Bronchus fibroblast of lung (primary cell): ENCODE measurements at places on chromosomes 1 and 21. TPM values are rescaled to one million over a fixed set of nuclear protein-coding genes. Genes with fewer than 3 reads are reported as not detected.

The ATP6V1G3 gene
- total RNA-seq: not detected in 2 replicates

The RGSL1 gene
- not detected in 2 replicates for total RNA-seq

The WDR3 gene
- total RNA-seq: 18.7 and 20.3 TPM in 2 replicates

The IGFN1 gene
- total RNA-seq: not detected in 2 replicates

The AMY1B gene
- total RNA-seq: not detected in 2 replicates

The ENO1 gene
- 2,519 and 2,660 TPM in 2 replicates for total RNA-seq

The SPRR1A gene
- total RNA-seq: not detected in 2 replicates

The MANEAL gene
- 0.17 and 0.30 TPM in 2 replicates for total RNA-seq

The AVPR1B gene
- total RNA-seq: not detected in 2 replicates

The PLA2G2F gene
- not detected in 2 replicates for total RNA-seq

The BRINP3 gene
- under 0.01 TPM in 1 of 2 replicates, not detected in the other for total RNA-seq

The SPATA46 gene
- not detected in 2 replicates for total RNA-seq

The ANKRD34A gene
- 0.59 and 1.3 TPM in 2 replicates for total RNA-seq

The ITPKB gene
- total RNA-seq: 3.1 and 3.7 TPM in 2 replicates

The SLAMF6 gene
- total RNA-seq: not detected in 2 replicates

The ST6GALNAC3 gene
- total RNA-seq: 1.5 and 3.6 TPM in 2 replicates

The SHISAL2A gene
- total RNA-seq: not detected in 2 replicates

The KRTAP7-1 gene
- not detected in 2 replicates for total RNA-seq

The LDLRAD1 gene
- not detected in 2 replicates for total RNA-seq

The NT5C1A gene
- total RNA-seq: not detected in 2 replicates

The CCDC17 gene
- under 0.01 and 0.15 TPM in 2 replicates for total RNA-seq

The SPATA45 gene
- not detected in 2 replicates for total RNA-seq

The CFHR3 gene
- not detected in 2 replicates for total RNA-seq

The IL20 gene
- total RNA-seq: not detected in 2 replicates

The PDE9A gene
- 0.15 and 0.84 TPM in 2 replicates for total RNA-seq

The RGS16 gene
- total RNA-seq: 0.15 TPM in 1 of 2 replicates, not detected in the other

The CD52 gene
- total RNA-seq: not detected in 2 replicates

The ERVH48-1 gene
- total RNA-seq: not detected in 2 replicates

The SLC9C2 gene
- total RNA-seq: not detected in 2 replicates

The CELA2B gene
- total RNA-seq: not detected in 2 replicates

The C8A gene
- not detected in 2 replicates for total RNA-seq

The GCSAML gene
- total RNA-seq: not detected in 2 replicates

The ATP5PO gene
- 329 and 384 TPM in 2 replicates for total RNA-seq

The CACHD1 gene
- total RNA-seq: 2.4 and 2.7 TPM in 2 replicates

The GSTM5 gene
- total RNA-seq: 2.8 and 6.4 TPM in 2 replicates

The USH2A gene
- total RNA-seq: under 0.01 TPM in 1 of 2 replicates, not detected in the other

The PFKFB2 gene
- 1.3 TPM in 2 replicates for total RNA-seq

The KIRREL1 gene
- 57.7 and 58.1 TPM in 2 replicates for total RNA-seq

The RXRG gene
- not detected in 2 replicates for total RNA-seq

The DNASE2B gene
- 0.15 and 0.17 TPM in 2 replicates for total RNA-seq

The PCSK9 gene
- 37.8 and 40.0 TPM in 2 replicates for total RNA-seq
